ENCODE measurements at places on chromosomes 2 and 18.

DNA sequence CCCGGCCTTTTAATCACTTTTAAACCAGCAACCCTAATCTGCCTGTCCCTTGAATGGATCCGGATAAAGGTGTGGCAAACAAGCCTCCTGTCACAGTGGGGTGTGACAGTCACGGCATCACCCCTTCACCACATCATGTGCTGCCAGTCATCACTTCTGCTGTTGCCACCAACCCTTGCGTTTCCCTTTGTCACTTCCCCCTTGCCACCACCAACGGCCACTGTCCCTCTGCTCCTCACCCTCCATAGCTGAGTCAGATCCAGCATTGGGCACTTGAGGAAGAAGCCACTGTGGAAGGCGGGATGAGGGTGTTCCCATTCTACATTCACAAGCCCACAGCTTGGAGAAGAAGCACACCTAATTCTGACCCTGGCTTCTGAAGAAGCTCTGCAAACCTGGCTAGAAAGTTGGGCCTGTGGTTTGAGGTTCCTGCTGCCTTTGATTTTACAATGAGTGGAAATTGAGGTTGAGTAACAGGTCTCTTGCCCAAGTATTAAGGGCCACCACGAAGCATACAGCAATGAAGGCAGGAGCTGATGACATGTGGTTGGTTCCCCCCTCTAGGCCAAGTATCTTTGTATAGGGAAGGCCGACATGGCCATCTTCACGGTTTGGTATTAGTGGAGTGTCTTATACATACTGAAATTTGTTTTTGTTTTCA, 22.9 kb upstream of the DARS1 start:
- peak; percentile 33 for DNase-seq

DNA sequence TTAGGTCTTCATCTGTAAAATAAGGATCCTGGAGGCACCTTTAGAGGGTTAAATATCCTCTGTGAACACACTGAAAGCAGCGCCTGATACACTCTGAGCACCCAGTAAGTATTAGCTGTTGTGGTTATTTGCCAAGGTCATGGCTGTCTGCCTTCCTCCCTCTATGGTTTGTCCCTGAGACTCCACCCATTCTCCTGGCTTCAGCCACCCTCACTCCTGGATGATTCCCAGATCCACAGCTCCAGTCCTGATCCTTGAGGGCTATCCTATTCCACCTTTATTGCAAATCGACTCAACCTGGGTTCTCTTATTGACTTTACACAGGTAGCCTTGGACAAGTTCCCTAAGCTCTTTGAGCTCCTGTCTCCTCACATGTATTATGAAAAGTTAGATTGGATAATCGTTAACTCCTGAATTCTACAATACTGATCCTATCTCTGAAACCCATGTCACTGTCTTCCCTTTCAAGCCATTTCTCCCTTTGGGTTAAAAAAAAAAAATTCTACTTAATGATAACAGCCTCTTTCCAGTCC, 162.3 kb downstream of the LAMA3 start:
- no peak for DNase-seq

- no peak for DNase-seq
Observed at GRCh38 chr18:73880387-73880786, 267.2 kb downstream of the FBXO15 start.

- DNase-seq = no peak
Observed at GRCh38 chr2:213216461-213216860, 65.0 kb upstream of the IKZF2 start.

DNA sequence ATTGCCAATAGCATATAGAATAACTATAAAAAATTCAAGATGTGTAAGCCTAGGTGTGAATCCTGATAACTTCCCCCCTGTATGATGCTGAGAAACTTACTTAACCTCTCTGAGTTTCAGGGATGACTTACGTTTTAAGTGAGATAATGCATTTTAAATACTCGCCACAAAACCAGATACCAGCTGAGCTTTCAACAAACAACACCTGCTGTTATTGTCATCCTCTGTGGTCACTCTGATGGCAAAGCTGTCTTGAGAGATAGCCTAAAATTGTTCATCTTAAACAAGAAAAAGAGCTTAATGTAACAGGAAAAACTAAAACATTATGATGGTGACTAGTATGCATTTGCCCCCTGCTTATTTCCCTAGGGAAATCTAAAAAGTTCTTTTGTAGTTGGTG, 131.5 kb downstream of the RAD51AP2 start:
- DNase-seq = no peak

GRCh38 chr18:60534538-60534937, 162.0 kb upstream of the MC4R start:
- no peak for DNase-seq

GRCh38 chr18:38262661-38263060, 697.1 kb upstream of the CELF4 start:
- no peak for DNase-seq

Measured in tibial nerve (tissue), 4 donors.